ENCODE measurements at places on chromosomes 12 and 14. TPM values are rescaled to one million over a fixed set of nuclear protein-coding genes. Genes with fewer than 3 reads are reported as not detected.

The GPR68 gene
- total RNA-seq: 0.26 TPM

DNA sequence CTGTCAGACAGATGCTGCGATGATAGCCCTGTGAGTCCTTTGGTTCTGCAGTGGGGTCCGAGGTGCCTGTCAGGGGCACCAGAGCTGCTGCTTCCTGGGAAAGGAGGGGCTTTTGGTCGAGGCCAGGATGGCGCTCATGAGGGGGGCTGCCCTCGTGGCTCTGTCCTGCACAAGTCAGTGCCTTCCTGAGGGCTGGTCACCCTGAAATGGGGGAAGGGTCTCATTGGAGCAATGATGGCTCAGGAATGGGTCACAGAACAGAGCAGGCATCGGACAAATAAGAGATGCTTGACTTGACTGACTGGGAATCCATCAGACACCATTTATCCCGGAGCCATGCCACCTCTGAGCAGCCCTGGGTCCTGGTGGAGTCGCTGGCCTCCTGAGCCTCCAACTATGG is 121.9 kb downstream of the ADGRD1 start:
- H3K27ac ChIP-seq: no peak overlapping the region
- H3K36me3 ChIP-seq: no peaks in the 10 kb centered on the region
- DNase-seq: no peak
- H3K27me3 ChIP-seq: no peaks in the 10 kb centered on the region
- no peak overlapping the region for H3K4me3 ChIP-seq

The PLA2G1B gene
- total RNA-seq: 6,971 TPM

DNA sequence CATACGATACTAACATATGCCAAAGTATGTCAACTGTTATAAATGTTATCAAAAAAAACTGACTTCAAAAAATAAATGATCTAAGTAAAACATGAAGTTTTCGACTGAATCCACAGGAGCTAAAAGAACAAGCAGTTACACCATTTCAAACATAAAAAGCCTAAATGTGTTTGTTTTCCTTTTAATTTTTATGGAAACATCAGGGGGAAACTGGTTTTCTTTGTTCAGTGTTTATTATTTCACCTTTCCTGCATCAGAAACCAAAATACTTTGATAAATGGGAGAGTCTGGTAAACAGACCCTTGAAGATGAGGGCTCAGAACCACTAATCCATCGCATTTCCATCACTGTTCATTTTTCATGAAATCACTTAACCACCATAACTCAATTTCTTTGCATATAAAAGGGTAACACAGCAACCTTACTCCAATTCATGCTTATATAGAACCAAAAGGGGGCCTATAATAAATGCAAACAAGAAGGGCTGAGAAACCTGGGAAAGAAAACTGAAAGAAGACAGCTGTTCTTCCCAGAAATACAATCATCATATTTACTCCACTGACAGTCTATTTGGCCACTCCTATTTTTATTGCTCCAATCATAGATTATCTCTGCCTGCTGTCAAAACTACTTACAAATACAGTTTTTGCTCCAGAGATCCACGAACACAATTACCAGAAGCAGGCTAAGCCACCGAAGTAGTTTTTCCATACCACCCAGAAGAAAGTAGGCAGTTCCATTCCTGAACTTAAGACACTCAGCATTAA is 17.0 kb downstream of the FGD6 start:
- no peak for DNase-seq
- no peaks in the 10 kb centered on the region for H3K27me3 ChIP-seq
- H3K4me3 ChIP-seq: no peak overlapping the region

The CATSPERB gene
- 70.0 TPM for total RNA-seq

- no peak for DNase-seq
- H3K4me1 ChIP-seq: no peaks in the 10 kb centered on the region
- H3K4me3 ChIP-seq: no peak overlapping the region
- H3K27me3 ChIP-seq: no peaks in the 10 kb centered on the region
- no peaks in the 10 kb centered on the region for H3K36me3 ChIP-seq
Measured at GRCh38 chr12:81499809-81500208, 259.3 kb downstream of the PPFIA2 start.

The GZMH gene
- total RNA-seq: not detected

GRCh38 chr12:106226884-106227640 is 20.8 kb downstream of the CKAP4 start:
- H3K4me3 ChIP-seq: no peak overlapping the region
- peak; percentile 28 for DNase-seq
- no peak overlapping the region for H3K27ac ChIP-seq
- no peaks in the 10 kb centered on the region for H3K36me3 ChIP-seq
- no peaks in the 10 kb centered on the region for H3K27me3 ChIP-seq
- H3K4me1 ChIP-seq: no peaks in the 10 kb centered on the region

DNA sequence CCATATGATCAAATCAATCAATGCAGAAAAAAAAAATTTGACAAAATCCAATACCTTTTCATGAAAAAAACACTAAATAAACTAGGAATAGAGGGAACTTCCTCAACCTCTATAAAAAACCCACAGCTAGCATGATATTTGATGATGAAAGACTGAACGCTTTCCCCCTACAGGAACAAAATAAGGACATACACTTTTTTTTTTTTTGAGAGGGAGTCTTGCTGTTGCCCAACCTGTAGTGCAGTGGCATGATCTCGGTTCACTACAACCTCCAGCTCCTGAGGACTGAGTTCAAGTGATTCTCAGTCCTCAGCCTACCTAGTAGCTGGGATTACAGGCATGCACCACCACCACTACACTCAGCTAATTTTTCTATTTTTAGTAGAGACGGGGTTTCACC is 17.9 kb upstream of the CAMKK2 start:
- DNase-seq: no peak
- H3K27me3 ChIP-seq: no peaks in the 10 kb centered on the region
- no peak overlapping the region for H3K27ac ChIP-seq
- H3K36me3 ChIP-seq: peaks cover 10% of the 10 kb centered on the region

DNA sequence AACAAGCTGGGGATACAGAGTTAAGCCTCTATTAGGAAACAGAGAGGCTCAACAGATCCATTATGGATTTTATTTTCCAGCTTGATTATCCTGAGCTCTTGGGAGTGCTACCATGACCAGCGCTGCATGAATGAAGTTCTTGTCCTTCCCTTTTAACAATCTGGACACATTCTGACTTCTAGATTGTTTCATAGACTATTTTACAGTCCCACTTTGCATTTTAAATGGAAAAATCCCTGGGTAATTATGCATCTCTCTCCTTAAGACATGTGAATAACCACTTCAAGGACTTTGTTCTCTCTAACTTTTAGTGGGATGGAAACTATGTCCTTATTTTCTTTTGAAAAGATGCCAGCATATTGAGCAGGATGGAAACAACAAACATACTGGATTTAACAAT is 2.0 kb downstream of the CCDC198 start:
- H3K4me1 ChIP-seq: peaks cover 14% of the 10 kb centered on the region
- H3K27me3 ChIP-seq: no peaks in the 10 kb centered on the region
- no peak for DNase-seq
- peak overlapping the region; percentile 6 for H3K4me3 ChIP-seq
- no peak overlapping the region for H3K27ac ChIP-seq

The KCNH3 gene
- 1.3 TPM for total RNA-seq

DNA sequence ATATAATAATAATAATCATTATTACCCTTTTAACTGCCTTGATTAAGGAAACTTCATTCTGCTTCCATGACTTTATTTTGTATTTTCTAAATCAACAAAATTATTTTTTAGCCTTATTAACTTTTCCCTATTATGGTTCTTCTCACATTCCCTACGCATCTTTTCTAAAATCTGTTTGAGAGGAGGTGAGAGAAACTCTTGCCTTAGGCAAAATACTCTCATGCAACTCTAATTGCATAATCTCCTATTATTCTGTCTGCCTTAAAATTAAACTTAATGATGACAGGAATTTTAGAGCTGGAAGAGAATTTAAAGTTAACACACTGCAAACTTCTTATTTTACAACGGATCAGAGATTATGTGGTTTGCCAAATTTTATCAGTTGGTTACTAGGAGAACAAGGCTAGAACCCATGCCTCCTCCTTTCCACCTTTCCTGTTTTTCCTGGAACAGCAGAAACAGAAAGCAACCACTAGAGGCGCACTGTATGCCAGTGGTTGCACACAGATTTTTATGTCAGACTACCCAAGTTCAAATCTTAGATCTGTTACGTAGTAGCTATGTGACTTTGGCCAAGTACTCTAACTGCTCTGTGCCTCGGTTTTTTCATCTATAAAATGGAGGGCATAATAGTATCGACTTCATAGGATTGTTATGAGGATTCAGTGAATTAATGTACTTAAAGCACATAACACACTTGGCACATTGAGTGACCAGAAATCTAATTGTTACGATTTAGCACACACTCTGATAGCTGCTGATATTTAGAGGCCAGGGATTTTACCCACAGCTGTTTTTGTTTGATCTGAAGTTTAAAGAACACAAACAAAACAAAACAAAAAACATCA is 4.3 kb upstream of the BRMS1L start:
- no peaks in the 10 kb centered on the region for H3K27me3 ChIP-seq
- H3K27ac ChIP-seq: no peak overlapping the region
- DNase-seq: peak; percentile 30

DNA sequence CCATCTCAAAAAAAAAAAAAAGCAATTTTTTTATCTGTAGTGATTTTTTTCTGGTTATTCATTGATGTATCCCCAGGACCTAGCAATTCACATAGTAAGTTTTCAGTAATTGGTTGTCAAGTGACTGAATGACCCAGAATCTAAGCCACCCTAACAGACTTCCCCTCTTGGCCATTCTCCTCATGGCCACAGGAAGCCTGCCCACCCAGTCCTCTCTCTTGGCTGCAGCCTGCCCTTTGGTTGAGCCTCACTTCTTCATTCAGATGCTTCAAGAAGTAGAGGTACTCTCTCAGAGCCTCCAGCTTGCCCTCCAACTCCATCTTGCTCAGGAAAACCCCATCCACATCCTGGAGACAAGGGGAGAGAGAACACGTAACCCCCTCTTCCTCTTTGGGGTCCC is 2.8 kb downstream of the KRT78 start:
- H3K36me3 ChIP-seq: no peaks in the 10 kb centered on the region
- DNase-seq: no peak
- no peaks in the 10 kb centered on the region for H3K27me3 ChIP-seq
- no peaks in the 10 kb centered on the region for H3K4me1 ChIP-seq
- H3K27ac ChIP-seq: no peak overlapping the region
- no peak overlapping the region for H3K4me3 ChIP-seq

The PMCH gene
- not detected for total RNA-seq

The USP15 gene
- 47.5 TPM for total RNA-seq

- DNase-seq: no peak
- peak overlapping the region; percentile 5 for H3K27ac ChIP-seq
- peaks cover 22% of the 10 kb centered on the region for H3K4me1 ChIP-seq
Measured at GRCh38 chr14:43778937-43779639, 728.0 kb downstream of the FSCB start.

The LYZ gene
- 18.8 TPM for total RNA-seq

DNA sequence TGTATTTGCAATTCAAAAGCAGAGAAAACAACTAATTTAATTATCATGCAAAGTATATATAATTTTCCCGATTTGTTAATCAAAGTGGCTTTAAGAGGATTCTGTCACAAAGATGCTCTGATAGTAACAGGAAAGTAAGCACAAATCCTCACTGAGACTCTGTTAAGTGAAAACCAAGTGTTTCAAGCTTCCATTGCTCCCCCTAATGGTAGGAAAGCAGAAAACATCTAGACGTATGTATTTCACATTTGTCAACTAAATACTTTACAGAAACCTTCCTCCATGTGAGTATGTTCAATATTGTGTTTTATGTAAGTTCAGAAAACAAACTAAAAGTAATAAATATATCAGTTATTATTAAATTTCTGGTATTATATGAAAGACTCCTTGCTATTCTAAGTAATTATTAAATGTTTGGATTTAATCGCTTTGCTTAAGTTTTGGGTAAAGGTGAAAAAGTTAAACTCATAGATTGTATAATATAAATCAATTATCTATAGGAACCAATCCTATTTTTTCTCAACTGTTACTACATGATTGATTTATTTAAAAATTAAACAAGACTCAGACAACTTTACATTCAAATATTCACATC is 1.5 kb upstream of the NTS start:
- no peak for DNase-seq
- H3K4me1 ChIP-seq: no peaks in the 10 kb centered on the region
- H3K4me3 ChIP-seq: no peak overlapping the region
- H3K27ac ChIP-seq: no peak overlapping the region
- H3K36me3 ChIP-seq: no peaks in the 10 kb centered on the region
- H3K27me3 ChIP-seq: no peaks in the 10 kb centered on the region

The CLEC4D gene
- not detected for total RNA-seq

- no peaks in the 10 kb centered on the region for H3K36me3 ChIP-seq
- no peak for DNase-seq
- H3K4me3 ChIP-seq: no peak overlapping the region
- H3K27ac ChIP-seq: no peak overlapping the region
- no peaks in the 10 kb centered on the region for H3K4me1 ChIP-seq
Measured at GRCh38 chr14:94143239-94143638, 13.8 kb upstream of the IFI27L2 start.

The OTOGL gene
- 0.33 TPM for total RNA-seq

Data from body of pancreas (tissue), 4 donors.